ENCODE measurements at places on chromosomes 3 and 15.

GRCh38 chr15:89880727-89881126 is 13.1 kb downstream of the AP3S2 start:
- DNase-seq: no peak

DNA sequence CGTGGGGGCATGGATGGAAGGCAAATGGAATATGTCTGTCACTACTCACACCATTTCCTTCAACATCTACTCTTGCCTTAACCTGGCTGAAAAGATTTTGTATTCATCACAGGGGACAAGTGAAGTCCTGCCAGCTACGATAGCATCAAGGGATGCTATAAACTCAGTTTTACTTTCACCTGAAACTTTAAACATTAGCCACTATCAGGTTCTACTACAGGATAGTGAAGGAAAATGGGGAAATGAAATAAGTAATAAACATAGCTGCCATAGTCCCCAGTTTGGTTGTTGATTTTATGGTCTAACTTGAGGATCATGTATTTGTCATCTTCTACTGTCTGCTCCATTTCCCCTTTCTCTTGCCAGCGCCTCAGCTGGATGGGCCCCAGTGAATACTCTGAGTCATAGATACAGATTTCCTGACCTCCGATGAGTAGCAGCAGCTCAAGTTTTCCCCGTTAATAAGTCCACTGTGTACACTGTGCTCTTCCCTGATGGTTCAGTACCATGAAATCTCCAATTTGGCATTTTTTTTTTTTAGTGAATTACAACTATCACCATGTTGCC is 338.2 kb upstream of the SLCO3A1 start:
- DNase-seq: no peak

DNA sequence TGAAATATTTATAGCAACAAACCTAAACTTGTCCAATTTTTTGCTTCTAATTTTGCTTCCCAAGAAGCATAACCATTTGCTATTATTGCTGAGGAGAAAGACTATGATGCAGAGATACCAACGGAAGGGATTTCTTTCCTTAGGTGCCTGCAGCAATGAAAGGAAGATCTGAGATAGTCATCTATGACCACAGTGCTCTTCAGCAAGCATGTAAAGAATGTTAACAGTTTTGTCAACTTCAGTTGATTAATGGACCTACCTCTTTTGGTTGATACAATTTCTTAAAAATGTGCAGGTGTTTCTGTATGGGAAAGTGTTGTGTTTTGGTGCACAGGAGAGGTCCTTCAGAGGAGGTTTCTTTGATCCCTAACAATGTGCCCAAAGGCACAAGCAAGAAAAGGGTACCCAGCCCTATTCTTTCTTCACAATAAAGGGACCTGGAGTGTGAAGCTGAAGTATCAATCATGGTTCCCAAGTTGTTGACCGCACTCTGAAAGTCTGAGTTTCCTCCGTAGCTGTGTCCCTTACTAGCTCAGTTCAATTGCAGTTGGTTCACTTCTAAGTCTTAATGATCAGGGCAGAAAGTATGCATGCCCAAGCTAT is 307.7 kb upstream of the KCNH8 start:
- no peak for DNase-seq

DNA sequence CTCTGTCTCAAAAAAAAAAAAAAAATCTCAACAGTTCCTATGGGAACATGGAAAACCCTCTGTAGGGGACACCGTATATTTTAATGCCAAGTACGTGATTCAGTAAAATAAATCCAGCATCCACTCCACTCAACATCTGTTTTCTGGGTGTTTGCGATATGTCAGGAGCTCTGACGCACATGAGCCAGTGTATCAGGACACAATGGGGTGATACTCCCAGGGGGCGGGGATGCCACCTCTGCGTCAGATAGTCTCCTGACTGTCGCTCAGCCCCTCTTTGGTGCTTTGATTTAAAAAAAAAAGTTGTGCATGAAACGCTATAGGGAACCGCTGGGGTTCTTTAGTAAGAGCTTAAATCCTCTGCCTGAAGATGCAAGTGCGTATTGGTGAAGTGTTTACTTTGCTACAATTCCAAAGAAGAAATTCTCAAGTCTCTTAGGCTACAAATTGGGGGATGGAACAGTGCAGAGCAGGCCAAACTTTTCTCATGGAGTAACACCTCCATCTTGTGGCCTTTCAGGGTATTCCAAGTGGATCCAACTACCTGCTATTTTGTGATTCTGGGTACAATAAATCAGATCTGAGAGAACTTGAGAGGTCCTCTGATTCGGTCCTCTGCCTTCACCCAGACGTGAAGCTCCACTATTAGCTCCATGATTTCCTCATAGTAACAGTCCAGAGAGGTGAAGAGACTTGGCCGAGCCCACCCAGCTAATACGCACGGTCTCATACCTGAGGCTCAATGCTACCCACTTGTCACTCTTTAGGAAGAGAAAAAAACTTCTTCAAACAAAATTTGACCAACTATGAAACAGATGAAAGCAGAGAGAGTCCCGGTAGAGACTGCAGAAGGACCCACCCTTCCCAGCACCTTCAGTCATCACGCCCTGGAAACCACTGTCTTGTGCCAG is 9.3 kb upstream of the NR2E3 start:
- peak; percentile 32 for DNase-seq

- no peak for DNase-seq
Observed at GRCh38 chr15:61582092-61582491, 353.0 kb upstream of the RORA start.

DNA sequence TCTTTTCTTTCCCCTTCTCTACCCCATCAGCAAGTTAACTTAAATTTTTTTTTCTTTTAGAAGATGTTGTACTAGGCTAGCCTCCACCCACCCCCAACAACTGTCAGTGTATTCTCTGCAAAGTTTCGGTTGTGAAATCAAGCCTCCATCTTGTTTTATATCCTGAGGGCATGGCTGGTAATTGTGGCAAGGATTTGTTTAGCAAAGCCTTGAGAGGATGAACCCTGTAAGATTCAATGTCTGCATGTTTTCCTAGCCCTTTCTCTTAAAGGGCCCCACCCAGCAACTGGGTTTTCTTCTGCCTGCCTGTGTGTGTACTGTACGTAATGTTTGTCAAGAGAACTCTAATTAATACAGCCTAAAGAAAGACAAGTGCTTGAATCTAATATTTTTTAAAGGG is 475.3 kb downstream of the FHIT start:
- no peak for DNase-seq

- peak; percentile 87 for DNase-seq
Observed at GRCh38 chr3:140276703-140277102, 341.7 kb downstream of the CLSTN2 start.

GRCh38 chr3:172182797-172183196 is 143.4 kb downstream of the FNDC3B start:
- no peak for DNase-seq

DNA sequence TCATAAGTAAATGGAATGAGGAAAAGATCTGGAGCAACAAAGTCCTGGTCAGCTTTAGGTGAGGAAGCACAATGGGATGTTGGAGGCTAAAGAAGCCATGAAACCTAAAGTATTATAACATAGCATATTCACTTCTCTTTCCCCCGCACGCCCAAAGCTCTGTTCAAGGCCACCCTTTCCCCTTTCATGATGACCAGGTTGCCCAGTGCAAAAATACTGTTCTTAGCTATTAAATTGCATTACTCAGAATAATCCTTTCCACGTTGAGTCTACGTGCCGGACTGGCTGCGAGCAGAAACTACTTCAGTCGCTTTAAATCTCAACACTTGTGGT is 589 bp upstream of the MAPKBP1 start:
- DNase-seq: no peak

DNA sequence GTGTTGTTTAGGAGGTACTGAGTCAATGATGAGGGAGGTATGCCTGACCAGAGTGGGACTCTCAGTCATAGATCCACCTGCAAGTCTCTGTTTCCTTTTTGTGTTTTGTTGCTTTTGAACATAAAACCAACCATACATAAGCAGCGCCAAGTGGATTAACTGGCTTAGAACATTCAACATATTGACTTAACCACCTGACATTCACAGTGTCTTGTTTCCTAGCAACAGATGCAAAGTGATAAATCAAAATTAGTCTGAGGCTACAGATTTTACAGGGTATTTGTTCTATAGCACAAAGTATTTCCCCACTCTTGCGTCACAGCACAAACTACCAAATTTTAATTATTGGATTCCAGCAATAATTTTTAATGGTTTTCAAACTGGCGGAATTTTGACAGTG is 283.8 kb downstream of the BBX start:
- DNase-seq: no peak

DNA sequence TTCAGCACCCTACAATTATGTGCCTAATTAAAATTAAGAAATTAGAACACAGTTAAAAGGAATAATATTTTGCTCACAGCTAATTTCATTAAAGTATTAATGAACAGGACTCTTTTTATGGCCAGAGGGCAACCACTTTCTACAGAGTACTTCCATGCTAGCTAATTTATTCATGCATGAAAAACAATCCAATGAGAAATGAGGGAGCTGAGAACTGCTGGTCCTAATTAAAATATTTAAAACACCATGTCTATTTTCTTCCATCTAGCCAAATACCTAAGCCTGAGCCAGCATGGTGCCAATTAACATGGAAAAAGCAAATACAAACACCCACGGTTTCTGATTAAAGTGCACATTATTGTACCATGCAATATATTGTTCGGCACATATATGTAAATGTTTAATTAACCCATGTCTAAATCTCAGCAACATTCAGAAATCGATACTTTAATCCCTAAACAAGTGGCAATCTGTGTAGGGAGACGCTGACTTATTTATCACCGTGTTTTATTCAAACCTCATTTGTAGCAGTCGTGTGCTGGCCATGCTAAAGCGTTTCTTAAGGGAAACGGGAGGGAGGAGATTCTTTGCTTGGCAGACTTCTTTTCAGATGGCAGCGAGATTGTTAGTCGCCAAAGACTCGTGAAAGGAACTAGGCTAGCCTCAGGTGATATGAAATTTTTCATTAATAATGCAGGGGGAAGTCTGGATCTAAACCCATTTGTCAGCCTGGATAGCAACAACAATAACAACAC is 193.5 kb downstream of the ANXA2 start:
- no peak for DNase-seq

GRCh38 chr3:47476644-47477199 is 981 bp upstream of the SCAP start:
- no peak for DNase-seq

DNA sequence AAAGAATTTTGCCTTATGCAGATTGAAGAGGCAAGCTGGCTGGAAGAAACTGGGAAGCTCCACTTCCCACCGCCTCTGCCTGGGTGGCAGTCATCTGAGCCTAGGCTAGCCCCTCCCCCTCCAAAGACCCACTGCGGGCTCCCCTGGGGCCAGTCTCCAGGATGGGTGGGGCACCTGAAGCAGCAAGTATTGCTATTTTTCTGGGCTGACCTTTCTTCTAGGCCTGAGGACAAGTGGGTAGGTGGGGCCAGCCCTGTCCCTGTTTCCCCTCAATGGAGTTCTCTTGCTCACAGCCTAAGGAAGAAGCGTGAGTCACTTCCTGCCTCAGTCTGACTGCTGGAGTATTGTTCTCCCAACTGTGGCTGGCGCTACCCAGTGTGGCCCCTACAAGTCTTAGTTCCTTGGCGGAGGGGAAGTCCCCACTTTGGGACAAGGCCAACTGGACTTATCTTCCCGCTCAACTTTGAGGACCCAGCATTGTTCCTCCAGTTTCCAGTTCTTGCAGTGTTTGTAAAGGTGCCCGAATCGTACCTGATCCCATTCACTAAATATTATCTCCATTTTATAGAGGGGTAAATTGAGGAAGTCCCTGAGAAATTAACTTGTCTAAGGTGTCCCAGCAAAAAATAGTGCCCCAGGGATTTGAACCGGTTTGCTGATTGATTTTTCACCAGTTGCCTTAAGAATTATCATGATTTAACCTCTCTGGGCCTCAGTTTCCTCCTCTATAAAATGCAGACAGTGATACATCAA is 1.4 kb downstream of the FURIN start:
- DNase-seq: no peak

GRCh38 chr15:93829115-93829870 is 402.1 kb upstream of the MCTP2 start:
- DNase-seq: no peak

GRCh38 chr3:184145111-184145524 is 10.0 kb downstream of the EIF2B5 start:
- peak; percentile 67 for DNase-seq

DNA sequence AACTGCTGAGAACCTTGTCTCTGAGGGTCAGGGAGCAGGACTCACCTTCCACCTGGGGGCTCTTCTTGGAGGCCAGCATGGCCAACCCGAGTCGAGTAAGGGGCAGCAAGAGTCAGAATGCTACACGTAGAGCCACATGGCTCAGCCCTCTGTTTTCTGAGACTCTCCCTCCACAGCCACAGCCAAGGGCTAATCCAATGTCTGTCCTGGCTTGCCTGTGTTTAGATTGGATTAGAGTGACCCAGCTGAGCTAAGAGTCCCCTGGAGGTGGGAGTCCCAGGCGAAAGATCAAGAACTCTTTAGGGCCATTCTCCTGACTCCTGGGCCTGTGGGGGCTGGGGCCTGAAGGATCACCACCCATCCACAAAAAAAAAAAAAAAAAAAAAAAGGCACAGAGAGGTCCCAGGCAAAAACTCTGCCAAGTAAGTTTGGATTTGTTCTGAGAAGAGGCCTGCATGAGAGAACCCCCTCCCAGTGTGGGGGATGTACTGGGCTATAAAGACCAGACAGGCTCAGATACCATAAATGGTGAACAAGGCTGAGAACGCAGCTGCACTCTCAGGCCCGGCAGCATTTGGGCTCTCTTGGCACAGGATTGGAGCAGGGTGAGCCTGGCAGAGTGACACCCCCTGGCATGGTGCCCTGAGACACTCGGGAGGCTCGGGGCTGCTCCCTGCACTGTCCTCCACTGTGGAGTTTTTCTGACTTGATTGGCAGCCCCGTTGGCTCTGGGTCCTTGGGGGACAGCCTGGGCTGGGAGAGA is 88.0 kb upstream of the OSBPL11 start:
- peak; percentile 81 for DNase-seq

- DNase-seq: peak; percentile 77
Observed at GRCh38 chr15:53197426-53197839, 407.3 kb upstream of the ONECUT1 start.

DNA sequence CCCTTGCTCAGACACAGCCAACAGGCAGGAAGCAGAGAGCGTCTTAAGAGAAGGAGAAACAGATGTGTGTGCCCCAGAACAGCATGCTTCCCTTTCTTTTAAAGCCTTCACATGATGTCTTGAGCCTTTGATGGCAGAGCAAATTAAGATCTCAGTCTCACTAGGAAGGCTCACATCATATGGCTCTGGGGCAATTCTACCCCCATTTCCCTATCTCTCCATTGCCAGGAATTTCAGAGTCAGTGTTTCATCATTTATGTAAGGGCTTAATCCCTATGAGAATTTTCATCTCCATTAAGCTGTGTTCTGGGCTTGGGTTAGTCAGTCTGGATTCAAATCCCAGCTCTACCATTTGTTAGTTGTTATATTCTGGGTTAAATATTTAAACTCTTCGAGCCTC is 41.4 kb upstream of the GLCE start:
- DNase-seq: no peak

DNA sequence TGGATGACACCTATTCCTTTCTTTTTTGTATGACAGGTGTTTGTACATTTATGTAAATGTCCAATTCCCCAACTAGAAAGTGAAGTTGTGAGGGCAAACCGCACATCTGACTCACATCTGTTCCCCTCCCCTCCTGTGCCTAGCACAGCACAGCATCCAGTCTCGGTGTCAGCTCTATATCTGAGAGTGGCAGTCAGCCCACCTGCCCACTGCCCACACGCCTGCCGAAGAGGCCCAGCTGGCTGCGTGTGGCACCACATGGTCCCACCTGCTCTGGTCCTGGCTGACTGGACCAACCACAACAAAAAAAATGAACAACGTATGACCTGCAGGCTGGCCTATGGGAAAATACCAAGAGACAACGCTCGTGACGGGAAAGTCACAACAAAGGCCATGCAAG is 62.8 kb downstream of the XXYLT1 start:
- DNase-seq: no peak

GRCh38 chr15:63476229-63476632 is 28.2 kb upstream of the USP3 start:
- no peak for DNase-seq
